ENCODE measurements at places on chromosomes 16 and 17. TPM values are rescaled to one million over a fixed set of nuclear protein-coding genes. Genes with fewer than 3 reads are reported as not detected.

DNA sequence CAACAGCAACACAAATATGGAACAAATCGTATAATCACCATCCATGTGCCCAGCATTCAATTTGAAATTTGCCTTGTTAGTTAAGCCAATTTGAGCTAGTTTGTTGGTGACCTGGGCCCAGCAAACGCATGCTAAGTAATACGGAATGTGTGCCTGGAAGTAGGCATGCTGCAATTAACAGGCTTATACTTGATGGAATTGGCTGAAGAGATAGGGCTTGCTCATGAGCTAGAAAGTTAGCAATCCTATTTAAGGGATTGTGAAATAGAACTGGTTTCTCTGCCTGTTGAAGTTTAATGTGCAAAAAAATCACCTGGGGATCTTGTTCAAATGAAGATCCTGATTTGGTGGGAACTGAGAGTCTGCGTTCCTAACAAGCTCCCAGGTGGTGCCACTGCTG lies 8.5 kb upstream of the LPO start:
- DNase-seq, result no peak

GRCh38 chr17:58974354-58974753 lies 132.3 kb downstream of the TRIM37 start:
- DNase-seq, result no peak

GRCh38 chr17:69810326-69810965 lies 264.6 kb upstream of the KCNJ16 start:
- DNase-seq, result no peak

DNA sequence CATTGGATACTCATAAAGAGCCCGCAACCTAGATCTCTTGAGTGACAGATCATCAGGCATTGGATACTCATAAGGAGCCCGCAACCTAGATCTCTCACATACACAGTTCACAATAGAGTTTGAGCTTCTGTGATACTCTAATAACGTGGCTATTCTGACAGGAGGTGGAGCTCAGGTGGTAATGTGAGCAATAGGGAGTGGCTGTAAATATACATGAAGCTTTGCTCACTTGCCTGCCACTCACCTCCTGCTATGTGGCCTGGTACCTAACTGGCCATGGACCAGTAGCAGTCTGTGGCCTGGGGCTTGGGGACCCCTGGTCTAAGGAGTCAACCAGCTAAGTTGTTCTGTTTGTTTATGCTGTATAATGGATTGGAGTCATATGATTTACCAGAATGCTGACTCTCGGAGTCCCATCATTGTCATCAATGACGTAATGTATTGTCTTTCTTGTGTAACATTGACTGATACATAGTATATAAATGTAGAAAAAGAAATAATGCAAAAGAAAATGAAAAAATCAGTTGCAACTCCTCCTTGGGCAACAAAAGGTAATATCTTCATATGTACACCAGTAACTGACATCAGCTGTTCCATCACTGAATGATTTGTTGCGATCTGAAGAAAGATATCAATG lies 17.5 kb downstream of the ABCA9 start:
- DNase-seq, result no peak

KRT13 gene
- not detected for total RNA-seq
